WERI-Rb-1 (cell line): ENCODE measurements at places on chromosomes 3 and 15.

GRCh38 chr3:65558826-65559225 lies 479.9 kb downstream of the MAGI1 start:
- DNase-seq, result no peak

DNA sequence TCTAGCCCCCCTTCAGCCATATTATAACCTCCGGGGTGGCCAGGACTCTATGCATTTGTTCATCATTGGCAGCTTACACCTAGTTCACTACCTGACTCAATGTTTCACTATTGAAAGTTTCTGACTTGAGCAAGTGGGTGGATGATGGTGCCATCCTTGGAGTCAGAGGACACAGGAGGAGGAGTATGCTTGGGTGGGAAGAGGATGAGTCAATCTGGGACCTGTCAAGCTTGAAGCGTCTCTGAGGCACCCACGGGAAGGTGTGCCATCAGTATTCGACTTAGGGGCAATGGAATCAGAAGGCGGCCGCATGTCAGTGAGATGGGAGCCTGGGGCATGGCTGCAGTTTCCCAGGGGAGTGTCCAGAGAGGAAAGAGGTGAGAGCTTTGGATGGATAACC lies 133.3 kb downstream of the EPHB1 start:
- DNase-seq, result no peak

GRCh38 chr15:90907051-90907660 lies 4.1 kb downstream of the MAN2A2 start:
- no peak for DNase-seq

DNA sequence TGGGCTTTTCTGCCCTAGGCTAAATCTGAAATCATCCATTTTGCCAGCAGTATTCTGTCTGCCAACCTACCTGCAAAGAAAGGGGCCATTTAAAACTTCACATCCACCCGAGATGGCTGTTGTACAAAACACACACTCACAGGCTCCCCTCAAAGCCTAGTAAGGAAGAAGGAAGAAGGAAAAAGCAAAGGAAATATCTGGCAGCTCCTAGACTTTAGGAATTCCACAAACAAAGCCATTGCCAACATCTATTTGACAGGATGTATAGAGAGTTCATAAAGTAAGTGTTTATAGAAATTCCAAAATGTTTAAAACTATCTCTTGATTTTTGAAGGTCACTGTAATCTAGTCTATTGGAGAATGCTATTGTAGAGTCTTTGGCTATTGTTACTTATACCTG lies 91.9 kb upstream of the THBS1 start:
- no peak for DNase-seq

DNA sequence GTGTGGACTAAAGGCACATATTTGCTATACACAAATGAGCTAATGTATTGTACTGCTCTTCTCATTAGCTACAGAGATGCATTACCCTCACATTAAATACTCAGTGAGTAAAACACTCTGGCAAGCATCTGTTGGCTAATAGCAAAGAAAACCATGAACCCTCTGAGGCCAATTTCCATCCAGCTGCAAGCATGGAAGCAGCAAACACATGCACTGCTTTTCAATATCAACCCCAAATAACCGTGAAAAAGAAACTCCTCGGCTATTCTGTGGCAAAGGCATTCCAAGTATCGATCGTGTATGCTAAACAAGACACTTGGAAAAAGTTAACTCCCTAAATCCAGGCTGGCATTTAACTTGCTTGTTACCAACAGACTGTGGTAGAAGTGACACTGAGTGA lies 67.0 kb downstream of the PEAK1 start:
- DNase-seq, result no peak

GRCh38 chr15:80494756-80495155 lies 90.6 kb downstream of the ARNT2 start:
- no peak for DNase-seq

DNA sequence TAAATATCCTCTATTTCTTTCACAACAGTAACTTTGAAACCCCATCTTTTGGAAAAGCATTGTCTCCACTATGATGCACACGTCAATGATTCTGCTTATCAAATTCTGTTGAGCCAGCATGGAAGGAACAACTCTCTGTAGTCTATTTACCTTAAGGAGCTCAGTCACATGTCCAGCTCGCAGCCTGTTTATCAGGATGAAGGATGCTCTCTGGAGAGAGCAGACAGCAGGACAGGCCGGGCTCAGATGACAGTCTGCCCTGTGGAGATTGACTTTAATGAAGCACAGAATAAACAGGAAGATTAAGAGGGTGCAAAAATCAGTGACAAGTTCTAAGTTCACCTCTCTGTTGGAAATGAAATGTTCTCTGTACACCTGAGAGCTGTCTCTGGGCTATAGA lies 30.6 kb upstream of the MNS1 start:
- no peak for DNase-seq

GRCh38 chr15:25055356-25056068 lies 100.7 kb downstream of the SNRPN start:
- DNase-seq, result no peak

DNA sequence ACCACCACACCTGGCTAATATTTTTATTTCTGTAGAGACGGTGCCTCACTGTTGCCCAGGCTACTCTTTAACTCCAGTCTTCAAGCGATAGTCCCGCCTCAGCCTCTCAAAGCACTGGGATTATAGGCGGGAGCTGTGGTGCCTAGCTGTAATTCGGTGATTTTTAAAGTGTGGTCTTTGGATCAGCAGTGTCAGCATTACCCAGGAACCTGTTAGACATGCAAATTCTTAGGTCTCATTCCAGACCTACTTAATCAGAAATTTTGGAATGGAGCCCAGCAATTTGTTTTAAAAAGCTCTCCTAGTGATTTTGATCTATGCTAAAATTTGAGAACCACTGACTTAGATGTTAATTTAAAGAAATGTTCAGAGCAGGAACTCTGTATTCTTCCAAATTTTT lies 51.9 kb downstream of the GOLM2 start:
- DNase-seq, result no peak

- no peak for DNase-seq
Measured at GRCh38 chr3:115520651-115521245, 102.6 kb upstream of the GAP43 start.

DNA sequence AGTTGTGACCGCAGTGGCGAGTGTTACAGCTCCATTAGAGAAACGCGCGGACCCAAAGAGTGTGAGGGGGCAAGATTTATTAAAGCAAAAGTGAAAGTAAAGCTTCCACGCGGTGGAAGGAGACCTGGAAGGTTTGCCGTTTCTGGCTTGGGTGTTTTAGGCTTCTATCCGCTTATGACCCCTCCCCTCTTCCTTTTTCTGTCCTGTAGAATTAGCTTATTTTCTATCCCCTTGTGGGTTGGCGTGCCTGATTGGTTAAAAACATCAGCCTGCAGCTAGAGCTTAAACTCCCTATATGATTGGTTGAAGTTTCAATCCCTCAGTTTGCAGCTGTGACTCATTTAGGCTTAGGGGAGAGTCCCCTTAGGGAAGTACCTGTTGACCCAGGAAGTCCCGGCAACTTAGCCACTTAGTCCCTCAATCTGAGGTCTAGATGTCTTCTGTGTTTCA lies 39.6 kb downstream of the C3orf38 start:
- no peak for DNase-seq

DNA sequence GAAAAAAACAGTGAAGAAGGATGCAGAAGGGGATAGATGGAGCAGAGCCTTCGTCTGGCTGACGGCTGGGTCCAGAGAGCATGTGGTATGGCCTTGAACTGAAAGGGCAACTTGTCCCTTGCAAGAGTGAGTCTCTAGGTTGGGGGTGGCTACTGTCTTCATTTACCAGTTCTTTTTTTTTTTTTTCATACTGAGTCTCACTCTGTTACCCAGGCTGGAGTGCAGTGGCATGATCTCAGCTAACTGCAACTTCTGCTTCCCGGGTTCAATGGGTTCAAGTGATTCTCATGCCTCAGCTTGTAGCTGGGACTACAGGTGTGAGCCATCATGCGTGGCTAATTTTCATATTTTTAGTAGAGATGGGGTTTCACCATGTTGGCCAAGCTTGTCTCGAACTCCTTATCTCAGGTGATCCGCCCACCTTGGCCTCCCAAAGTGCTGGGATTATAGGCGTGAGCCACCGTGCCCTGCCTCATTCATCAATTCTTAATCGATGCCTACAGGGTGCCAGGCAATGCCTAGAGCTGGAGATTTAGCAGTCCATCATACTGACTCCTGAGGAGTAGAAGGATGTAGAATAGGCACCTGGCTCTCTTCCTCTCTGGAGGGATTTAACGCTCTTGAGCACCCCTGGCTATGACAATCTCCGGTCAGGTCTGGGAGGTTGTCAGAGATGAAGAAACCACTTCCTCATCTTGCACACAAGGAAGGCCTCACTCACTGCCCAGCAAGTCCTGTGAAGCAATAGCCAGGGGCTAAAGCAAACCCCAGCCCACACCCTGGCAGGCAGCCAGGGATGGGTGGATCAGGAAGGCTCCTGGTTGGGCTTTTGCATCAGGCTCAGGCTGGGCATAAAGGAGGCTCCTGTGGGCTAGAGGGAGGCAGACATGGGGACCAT lies at the start of gene CAMP:
CAMP (plus strand) TSS at position 880 of the 898 bp plus-strand sequence; CDS start at position 897, 17 bp downstream.
- DNase-seq, result no peak

DNA sequence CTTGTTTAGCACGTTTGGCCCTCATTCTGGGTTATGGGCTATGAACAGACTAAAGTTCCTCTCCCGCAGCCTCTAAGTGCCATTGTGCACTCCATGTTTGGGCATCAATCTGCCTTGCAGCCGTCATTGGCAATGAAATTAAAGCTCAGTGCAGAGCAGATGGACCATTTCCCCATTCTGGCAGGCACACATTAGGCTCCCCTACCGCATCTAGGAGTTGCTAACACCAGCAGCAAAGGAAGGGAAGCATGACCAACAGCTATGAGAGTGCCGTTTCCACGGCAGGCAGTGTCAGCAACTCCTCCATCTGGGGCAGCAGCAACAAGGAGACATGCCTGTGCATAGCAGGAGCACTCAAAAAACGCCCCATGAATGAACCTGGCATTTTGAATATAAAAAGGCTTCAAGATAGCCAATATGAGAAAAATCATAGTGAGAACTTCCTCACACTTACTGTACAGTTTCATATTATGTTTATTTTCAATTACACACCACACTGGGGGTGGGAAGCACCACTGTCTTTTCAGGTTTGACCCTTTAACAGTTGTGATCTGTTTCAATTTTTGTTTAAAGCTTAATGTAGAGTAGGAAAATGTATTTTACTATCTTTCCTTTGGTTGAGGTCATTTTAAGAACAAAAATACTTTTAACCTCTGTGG lies 218.7 kb downstream of the KCNMB2 start:
- DNase-seq, result no peak

GRCh38 chr3:125644036-125645005 lies 49.0 kb upstream of the OSBPL11 start:
- DNase-seq, result no peak

GRCh38 chr15:58114812-58115211 lies 23.4 kb upstream of the AQP9 start:
- no peak for DNase-seq

DNA sequence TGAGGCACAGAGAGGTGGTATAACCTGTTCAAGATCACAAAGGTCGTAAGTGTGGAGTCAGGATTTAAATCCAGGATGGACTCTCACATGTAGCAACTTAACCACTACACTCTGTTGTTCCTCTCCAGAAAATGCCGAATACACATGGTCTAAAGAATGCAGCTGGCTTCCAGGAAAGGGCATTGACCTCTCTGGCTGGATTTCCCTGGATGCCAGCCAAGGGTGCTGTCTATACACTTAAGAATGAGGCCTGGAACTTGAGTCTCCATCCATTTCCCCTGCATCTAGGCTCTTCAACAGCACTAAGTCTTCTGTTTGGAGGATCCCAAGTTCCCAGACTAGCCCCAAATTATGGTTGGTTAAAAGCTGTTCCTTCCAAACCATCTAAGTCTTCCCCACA lies 60.5 kb downstream of the CERS3 start:
- no peak for DNase-seq

GRCh38 chr3:137204409-137204808 lies 246.6 kb downstream of the IL20RB start:
- DNase-seq, result no peak

DNA sequence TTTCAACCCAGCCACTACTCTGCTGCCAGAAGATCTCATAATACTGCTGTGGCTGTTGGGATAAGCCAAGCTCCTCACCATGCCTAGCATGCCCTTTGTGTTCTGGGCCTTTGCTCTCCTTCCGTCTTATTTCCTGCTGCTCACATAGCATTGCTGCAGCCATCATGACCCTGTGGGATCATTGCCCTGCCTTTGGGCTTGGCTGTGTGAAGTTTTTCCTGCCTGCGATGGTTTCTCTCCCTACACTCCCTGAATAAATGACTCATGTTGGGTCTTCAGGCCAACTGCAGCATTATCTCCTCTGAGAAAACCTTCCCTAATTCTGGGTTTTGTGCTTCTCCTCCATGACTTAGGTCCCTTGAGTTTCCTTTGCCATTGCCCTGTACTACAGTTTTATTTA lies 20.8 kb upstream of the TRA2B start:
- DNase-seq, result no peak

- no peak for DNase-seq
Measured at GRCh38 chr3:130826516-130827182, 67.2 kb upstream of the ATP2C1 start.

- no peak for DNase-seq
Measured at GRCh38 chr3:147159141-147159540, 247.2 kb downstream of the ZIC4 start.

GRCh38 chr15:78508272-78508671 lies 895 bp downstream of the HYKK start:
- DNase-seq, result no peak

DNA sequence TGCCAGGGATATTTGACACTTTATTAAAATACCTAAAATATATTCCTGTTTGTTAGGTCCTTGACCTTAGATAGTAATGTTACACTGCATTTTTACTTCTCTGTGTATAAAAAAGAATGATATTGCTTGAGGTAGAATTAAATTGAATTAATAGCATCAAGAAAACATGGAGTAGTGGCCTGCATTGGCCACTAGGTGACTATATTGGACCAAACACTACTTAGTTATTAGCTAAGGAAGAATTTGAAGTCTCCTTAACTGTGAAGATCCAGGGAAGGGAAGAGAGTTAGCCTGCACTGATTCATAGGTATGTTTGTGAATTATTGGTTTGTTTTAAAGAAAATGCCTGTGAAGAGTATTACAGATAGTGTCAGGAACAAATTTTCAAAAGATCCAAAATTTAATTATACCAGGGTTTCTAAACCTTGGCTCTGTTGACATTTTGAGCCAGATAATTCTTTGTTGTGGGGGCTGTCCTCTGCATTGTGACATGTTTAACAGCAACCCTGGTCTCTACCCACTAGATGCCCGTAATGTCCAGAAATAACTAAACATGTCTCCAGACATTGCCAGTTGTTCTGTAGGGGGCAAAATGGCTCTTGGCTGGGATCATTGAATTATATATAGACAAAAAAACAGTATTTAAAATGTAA lies 103.6 kb upstream of the THSD4 start:
- peak; percentile 11 for DNase-seq

GRCh38 chr3:45035441-45036301 lies 9.6 kb downstream of the CLEC3B start:
- no peak for DNase-seq

DNA sequence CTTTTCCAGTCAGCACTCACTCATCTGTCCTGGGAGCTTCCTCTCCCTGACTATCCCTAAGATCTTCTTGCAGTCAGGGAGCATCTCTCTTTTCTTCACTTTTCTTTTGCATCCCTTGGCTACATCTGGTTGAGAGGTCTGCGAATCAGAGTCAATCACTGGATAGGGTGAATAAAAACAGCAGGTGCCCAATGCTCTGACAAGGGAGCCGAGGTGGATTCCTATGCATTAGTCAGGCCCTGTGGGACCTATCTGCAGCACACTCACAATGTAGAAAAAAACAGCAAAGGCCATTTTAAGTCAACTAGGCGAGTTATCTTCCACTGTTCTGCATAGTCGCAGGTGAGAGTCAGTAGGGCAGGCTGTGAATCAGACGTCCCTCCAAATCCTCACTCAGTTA lies 35.5 kb downstream of the DZIP1L start:
- no peak for DNase-seq
